ENCODE measurements at places on chromosomes 12 and 14.

DNA sequence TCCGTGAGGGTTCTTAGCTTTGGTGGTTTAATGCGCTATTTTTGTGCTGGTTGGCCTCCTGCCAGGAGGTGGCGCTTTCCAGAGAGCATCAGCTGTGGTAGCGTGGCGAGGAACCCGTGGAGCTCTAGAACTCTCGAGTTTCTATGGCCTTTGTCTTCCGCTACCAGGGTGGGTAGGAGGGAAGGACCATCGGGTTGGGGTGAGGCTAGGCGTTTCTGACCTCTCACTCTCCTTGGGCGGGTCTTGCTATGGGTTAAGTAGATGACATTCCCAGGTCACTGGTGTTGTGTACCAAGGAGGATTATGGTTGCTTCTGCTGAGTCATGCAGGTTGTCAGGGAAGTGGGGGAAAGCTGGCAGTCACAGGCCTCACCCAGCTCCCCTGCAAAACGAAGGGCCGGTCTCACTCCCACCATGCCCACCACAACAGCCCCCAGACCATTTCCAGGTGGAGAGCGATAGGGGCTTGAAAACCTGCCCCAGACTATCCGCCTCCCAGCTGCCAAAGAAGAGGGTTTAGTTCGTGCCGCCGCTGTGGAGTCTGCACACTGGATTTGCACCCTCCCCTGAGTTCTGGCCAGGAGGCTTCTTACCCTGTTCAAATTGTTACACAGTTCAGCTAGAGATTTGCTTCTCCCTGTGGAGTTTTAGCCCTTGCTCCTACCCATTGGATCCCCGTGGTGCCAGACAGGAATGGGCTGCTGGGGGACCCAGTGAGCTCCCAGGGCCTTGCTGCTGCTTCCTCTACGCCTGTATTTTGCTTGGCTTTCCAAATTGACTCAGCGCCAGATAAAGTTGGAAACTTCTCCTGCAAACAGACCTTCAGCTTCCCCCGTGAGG lies 21.9 kb downstream of the RNFT2 start:
- peak; percentile 29 for DNase-seq

GRCh38 chr14:68626386-68626785 lies 166.5 kb downstream of the ZFP36L1 start:
- DNase-seq: no peak

GRCh38 chr12:62640910-62641448 lies 174.4 kb downstream of the MON2 start:
- DNase-seq: no peak

DNA sequence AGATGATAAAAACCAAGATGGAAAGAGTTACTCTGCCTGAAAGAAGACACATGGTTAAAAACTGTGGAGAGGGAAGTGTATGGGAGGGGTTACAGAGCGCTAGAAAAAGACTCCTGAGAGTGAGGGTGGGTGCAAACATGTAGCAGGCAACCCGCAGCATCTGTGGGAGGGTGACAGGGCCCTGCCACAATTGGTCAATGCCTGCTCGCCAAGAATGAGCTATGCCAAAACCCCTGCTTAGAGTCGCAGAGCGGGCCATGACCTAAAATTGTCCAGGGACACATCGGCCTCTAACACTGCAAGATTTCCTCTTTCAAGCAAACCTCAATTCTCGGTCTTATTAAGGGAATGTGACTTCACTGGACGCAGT lies 700 bp downstream of the PRKAG1 start:
- DNase-seq: no peak

DNA sequence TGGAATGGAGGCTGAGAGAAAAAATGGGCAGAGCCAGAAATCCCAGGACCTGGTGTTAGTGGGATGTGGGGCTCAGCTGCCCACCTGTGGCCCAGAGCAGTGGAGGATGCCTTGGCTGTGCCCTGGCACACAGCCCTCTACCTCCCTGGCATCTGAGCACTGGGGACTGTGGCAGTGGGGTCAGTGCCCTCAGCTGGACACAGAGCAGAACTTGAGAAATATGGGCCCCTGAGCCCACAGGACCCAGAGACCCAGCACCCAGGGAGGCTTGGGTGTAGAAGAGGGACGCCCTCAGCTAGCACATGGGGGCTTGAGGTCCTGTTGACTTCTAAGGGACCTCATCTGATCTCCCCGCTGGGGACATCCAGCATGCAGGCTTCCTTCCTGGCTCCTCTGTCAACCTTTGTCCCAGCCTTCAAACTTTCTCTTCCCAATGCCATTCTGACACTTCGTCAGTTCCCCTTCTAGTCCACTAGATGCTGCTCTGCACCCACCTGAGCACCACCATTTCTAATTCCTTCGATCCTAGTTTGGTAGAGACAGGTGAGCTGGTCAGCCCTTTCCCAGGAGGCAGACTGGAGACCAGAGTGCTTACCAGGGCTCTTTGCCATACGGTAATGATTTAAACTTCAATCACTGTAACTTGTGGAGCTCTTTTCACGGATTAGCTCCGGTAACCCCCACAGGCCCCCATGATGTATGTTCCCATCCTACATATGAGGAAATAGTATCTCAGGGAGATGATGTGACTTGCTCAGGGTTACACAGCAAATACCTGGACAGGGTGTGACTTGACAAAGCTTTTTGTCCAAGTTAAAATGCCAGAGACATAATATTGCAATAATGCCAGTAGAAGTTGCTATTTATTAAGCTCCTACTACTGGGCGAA lies 143.7 kb downstream of the ASCL4 start:
- DNase-seq: no peak

- no peak for DNase-seq
These were observed 18.6 kb upstream of the OR10AD1 start for GRCh38 chr12:48221645-48222044.

- no peak for DNase-seq
These were observed 818.1 kb upstream of the TMEM132C start for GRCh38 chr12:127448906-127449305.

DNA sequence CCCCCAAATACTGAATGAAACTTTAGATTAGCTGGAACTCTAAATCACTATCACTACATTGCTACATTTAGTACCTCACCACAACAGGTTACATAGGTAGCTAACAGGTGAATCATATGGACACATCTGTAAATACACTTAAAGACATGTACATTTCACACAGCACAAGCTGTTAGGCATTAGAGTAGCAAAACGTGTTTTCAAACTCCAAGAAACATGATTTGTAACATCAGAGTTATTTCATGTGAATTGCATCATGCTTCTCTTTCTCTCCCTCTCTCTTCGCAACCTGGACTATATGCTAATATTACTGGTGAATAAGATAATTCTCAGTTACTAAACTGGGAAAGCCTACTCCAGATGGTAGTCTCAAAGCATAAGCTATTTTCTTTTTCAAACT lies 4.3 kb downstream of the SEL1L start:
- DNase-seq: no peak

- DNase-seq: no peak
These were observed 86.9 kb downstream of the SPTSSA start for GRCh38 chr14:34374998-34375740.

DNA sequence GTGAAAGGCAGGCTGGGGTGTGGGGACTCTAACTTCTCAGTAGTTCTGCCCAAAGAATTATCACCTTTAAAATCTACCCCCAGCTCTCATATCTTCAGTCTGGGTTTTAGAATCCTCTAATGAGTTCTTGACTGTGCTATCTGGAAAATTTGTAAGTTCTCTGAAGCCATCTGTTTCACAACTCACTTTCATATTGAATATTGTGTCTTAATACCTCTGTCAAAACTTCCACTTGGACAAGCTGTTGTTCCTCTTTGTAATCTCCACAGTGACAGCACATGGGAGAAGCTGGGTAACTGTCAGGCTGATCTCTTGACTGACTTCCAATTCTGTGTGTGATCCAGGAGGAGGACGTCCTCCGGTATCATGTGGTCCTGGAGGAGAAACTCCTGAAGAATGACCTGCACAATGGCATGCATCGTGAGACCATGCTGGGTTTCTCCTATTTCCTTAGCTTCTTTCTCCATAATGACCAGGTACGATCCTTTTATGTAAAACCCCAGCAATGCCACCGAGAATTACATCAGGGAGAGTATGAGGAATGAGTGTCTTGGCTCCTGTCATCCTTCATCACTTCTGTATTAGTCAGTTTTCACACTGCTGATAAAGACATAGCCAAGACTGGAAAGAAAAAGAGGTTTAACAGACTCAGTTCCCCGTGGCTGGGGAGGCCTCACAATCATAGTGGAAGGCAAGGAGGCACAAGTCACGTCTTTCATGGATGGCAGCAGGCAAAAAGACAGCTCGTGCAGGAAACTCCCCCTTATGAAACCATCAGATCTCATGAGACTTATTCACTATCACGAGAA lies 111.9 kb downstream of the STAB2 start:
- DNase-seq: no peak

DNA sequence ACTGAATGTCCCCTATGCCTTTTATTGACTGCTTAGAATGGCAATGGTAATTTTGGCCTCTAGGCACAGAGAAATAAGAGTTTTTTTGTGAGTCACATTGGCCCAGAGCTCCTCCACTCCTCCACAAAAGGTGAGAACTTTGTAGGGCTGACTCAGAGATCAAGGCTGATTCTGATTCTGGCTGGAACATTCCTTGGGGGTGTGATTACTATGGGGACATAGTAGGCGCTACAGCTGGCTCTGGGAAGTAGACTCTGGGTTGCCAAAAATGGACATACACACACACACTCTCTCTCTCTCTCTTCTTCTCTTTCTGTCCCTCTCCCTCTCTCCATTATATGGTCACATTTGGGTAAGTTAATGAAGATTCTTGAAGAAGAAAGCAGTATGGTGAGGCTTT lies 174.6 kb upstream of the DDHD1 start:
- DNase-seq: no peak

DNA sequence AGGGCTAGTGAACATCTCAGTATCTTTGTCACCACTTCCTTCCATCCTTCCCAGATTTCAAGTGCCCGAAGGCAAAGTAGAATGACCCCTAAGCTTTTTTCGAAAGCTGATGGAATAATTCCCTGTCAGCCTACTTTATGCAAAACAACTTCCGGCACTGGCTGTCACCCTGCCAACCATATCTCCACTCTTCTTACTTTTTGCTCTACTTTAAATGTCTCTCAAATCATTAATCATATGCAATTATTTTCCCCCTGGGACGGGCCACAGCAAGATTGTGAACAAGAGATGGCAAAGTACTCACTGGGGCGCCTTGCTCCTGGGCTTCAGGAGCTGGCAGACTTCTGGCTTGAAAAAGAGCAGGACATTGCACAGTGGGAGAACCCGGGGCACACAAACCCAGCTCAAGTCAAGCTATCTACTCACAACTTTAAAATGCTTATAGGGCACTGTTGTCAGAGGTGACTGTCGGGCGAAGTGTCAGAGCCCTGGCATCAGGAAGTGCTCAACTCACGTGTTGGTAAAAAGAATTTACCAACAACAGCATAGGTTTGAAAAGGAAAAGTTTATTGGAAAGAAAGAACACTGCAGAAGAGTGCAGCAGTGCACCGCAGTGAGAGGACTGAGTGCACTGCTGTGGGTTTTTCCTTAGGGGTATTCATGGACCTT lies 373.5 kb downstream of the PAWR start:
- no peak for DNase-seq

- no peak for DNase-seq
These were observed 394.5 kb upstream of the ATP2B1 start for GRCh38 chr12:90102957-90103652.
